ENCODE measurements at places on chromosomes 16 and 17.

GRCh38 chr17:61567045-61567802 lies 23.8 kb downstream of the NACA2 start:
- no peak for DNase-seq

DNA sequence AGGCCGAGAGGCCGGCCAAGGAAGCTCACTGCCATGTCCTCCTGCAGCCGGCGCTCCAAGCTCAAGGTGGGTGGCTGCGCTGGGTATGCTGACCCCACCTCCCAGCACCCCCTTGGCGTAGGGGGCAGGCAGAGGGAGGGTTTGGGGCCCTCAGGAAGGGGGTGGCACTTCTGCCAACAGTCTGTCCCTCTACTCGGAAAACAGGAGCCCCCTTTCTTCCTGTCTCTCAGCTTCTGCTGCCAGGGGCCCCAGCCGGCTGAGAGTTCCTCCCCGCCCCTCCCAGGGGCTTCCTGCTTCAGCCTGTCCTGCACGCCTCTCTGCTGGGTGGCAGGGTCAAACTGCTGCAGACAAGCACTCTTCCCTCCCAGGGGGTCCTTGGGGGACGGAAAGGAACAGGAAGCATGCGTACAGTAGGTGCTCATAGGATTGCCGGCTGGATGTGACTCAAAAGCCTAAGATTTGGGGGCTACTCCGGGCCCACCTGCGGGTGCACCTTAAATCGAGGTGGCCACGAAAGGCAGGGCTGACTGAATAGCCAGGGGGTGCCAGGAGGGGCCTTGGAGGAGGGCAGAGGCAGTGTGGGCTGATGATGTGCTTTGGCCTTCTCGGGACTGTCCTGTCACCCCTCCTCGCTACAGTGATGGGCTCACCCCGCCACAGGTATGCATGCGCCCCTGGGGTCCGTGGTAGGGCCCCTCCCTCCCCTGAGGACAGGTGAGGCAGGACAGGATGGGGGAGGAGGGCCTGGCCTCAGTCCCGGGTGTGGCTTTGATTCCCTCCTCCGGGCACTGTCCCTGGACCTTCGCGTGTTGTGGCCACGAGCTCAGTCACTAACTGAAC lies 4.0 kb downstream of the CBX2 start:
- DNase-seq: no peak

- no peak for DNase-seq
These were observed 29.9 kb downstream of the PEMT start for GRCh38 chr17:17561408-17562145.

DNA sequence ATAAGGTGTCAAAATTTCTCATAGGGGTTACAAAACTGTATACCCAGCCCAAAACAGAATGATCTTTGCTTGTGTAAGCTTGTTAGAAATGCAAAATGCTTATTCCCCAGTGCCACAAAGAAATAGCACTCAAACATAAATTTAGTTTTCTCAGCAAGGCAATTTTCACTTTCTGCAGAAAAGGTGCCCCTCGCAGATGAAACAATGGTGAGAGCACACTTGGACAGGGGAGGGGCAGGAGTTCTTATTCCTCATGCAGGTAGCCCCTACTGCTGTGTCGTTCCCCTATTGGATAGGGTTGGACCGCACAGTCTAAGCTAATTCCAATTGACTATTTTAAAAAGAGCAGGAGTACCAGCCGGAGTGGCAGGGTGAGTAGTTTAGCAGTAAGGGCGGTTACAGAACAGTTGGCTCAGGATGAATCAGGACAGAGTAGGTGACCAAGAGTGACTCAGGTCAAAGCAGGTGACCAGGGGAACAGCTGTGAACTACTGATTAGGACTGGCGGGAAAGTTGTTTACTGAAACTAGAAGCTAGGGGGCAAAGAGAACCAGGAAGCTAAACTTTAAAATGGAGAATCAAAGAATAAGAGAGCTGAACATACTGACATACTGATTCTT lies 5.5 kb upstream of the LDHD start:
- DNase-seq: no peak

GRCh38 chr17:55962951-55963401 lies 190.3 kb upstream of the ANKFN1 start:
- peak; percentile 3 for DNase-seq

GRCh38 chr16:84574191-84574590 lies 43.7 kb downstream of the COTL1 start:
- no peak for DNase-seq

GRCh38 chr17:8724451-8724850 lies 20.2 kb downstream of the CCDC42 start:
- DNase-seq: no peak

GRCh38 chr16:23182679-23183542 lies at the start of gene SCNN1G:
Gene SCNN1G (plus strand): TSS chr16:23182745. CDS start chr16:23186272, 3,527 bp downstream.
- DNase-seq: no peak

DNA sequence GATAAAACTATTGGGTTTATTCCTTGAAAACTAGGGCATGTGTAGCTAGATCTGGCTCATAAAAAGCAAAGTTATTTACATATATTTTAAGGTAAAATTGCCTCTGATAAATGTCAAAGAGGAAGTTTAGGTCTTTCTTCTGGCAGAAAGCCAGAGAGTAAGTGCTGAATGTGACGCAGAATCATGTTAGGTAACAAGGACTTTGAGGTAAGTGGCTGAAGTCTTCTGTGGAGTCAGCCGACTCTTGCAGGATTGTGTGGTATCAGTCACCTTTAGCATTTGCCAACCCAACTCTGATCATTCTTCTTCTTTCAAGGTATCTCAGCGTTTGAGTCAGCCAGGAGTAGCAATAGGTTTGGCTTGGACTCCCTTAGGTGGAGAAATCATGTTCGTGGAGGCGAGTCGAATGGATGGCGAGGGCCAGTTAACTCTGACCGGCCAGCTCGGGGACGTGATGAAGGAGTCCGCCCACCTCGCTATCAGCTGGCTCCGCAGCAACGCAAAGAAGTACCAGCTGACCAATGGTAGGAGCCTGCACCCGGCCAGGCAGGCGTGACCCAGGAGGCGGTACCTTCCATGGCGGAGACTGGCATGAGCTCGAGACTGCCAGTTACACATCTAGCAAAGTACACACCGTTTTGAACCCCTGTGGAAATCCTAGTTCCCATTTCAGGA lies 37.9 kb downstream of the SIAH1 start:
- DNase-seq: no peak

- DNase-seq: no peak
These were observed 14.4 kb upstream of the KCNJ18 start for GRCh38 chr17:21677911-21678310.

- no peak for DNase-seq
These were observed 276.7 kb downstream of the C16orf95 start for GRCh38 chr16:87040169-87041117.

GRCh38 chr16:69108064-69108904 lies 2.8 kb downstream of the HAS3 start:
- no peak for DNase-seq

DNA sequence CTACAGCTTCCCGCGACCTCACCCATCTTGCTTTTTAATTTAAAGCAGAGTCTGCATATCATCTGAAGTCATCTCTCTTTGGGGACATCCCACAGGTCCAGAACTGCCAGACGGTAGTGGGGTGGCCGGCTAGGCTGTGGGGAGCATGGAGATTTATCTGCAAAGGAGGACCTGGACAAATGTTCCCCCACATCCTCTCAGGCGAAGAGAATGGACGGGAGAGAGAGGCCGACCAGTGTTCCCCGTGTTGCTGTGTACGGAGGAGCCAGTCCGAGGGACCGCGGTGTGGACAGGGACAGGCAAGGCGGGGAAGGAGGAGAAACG lies 665 bp upstream of the MT1M start:
- no peak for DNase-seq

GRCh38 chr17:50843150-50843905 lies 7.9 kb downstream of the WFIKKN2 start:
- no peak for DNase-seq

DNA sequence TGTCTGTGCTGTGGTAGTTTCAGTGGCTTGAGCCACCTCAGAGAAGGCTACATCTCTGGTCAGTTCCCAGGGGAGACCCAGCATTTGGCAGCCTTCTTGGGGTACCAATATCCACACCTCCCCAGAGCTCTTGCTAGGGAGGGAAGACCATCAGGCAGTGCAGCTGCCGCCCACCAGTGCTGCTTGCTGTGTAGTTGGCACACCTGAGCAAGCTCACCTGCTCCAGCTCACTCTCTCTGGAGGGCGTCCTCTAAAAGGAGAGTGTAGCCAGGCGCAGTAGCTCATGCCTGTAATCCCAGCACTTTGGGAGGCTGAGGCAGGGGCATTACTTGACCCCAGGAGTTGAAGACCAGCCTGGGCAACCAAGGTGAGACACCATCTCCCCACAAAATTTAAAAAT lies 29.8 kb downstream of the CDIP1 start:
- no peak for DNase-seq

- no peak for DNase-seq
These were observed at the start of gene KATNB1 for GRCh38 chr16:57735755-57736418. Gene KATNB1 (plus strand): TSS chr16:57735770. CDS start chr16:57737244, 1,474 bp downstream.

- DNase-seq: no peak
These were observed 3.4 kb upstream of the KRT38 start for GRCh38 chr17:41444186-41444585.

GRCh38 chr17:43823350-43824084 lies 9.4 kb downstream of the MPP3 start:
- no peak for DNase-seq

GRCh38 chr16:10738231-10739077 lies 5.2 kb upstream of the NUBP1 start:
- DNase-seq: no peak

- no peak for DNase-seq
These were observed 581 bp upstream of the TMEM208 start for GRCh38 chr16:67226295-67226803.

GRCh38 chr16:67430977-67431774 lies at the start of gene HSD11B2:
Gene HSD11B2 (plus strand): TSS chr16:67431121. CDS start chr16:67431249, 128 bp downstream.
- DNase-seq: no peak

- no peak for DNase-seq
These were observed 15.0 kb downstream of the ITGB4 start for GRCh38 chr17:75736173-75736835.

GRCh38 chr17:40993084-40993483 lies 880 bp downstream of the KRTAP3-3 start:
- no peak for DNase-seq

DNA sequence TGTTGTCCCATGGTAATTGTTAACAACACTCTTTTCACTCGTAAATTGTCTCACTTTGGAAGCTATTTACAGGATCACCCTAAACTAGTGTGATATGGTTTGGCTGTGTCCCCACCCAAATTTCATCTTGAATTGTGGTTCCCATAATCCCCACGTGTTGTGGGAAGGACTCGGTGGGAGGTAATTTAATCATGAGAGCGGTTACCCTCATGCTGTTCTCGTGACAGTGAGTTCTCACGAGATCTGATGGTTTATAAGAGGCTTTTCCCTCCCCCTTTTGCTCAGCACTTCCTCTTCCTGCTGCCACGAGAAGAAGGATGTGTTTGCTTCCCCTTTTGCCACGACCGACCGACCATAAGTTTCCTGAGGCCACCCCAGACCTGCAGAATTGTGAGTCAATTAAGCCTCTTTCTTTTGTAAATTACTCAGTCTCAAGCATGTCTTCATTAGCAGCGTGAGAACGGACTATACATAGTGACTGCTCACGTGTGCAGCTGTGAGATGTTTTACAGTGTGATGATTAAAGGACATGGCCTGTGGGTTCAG lies 34.4 kb downstream of the DNAH3 start:
- no peak for DNase-seq

- DNase-seq: no peak
These were observed 6.0 kb upstream of the IGFBP4 start for GRCh38 chr17:40437095-40437732.

GRCh38 chr16:24174957-24175356 lies 81.2 kb upstream of the CACNG3 start:
- DNase-seq: no peak

- DNase-seq: no peak
These were observed 392.1 kb upstream of the SALL1 start for GRCh38 chr16:51542981-51543815.

DNA sequence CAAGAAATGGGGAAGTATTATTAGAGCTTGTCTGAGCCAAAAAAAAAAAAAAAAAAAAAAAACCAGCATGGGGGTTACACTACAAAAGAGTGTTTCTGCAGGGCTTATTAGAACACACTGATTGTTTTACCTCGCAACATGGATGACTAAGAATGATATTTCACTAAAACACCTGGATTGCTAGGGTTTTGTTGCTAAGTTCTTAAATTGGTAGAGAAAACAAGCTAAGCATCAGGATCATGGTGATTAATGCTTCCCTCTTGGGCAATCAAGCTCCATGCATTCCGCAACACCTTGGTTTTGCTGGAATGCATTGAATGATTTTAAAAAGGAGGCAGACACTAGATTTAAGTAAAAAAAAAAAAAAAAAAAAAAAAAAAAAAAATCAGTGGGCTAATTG lies 931.4 kb upstream of the CDH8 start:
- DNase-seq: no peak

DNA sequence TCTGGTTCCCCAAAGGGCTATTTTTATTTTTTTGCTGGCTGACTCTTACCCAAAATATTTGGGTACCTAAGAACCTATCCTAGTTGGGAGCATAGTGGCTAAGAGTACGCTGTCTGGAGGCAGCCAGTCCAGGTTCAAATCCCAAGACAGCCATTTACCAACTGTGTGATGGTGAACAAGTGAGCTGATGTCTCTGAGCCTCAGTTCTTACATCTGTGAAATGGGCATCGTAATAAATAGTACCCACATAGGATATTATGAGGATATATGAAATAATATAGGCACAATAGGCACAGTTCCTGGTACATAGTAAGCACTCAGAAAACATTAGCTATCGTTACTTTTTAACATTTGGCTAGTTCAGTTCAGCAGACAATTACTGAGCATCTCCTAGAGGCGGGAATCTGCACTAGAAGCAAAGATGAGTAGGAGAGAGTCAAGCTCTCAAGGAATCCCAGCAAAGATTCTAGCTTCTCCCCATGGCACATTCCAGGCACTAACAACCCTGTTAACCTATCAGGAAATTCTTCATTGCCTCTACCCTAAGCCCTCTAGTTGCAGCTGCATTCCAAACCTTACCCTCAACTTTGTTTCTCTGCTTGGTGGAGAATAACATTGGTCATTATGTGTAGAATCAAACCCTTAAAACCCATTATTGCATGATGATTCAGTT lies 31.6 kb downstream of the GPR139 start:
- no peak for DNase-seq

- DNase-seq: no peak
These were observed 135.8 kb downstream of the SKAP1 start for GRCh38 chr17:48294020-48294805.

- DNase-seq: no peak
These were observed 12.5 kb upstream of the MAF start for GRCh38 chr16:79613009-79613408.

GRCh38 chr16:29996766-29997250 lies 767 bp downstream of the INO80E start:
- DNase-seq: no peak

DNA sequence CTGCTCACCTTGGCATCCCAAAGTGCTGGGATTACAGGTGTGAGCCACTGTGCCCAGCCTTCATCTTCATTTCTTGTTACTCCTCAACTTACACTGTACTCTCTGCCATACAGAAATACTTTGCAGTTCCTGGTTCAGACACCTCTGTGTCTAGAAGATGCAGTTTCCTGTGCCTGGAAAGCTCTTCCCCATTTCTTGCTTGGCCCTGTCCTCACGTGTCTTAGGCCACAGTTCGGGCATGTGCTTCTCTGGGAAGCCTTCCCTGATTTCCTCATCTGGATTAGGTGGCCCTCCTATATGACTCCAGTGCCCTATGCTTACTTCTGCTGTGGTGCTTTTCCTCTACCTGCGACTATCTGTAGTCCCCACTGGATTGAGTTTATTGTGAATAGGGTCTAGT lies 26.5 kb upstream of the CDR2 start:
- DNase-seq: no peak

- DNase-seq: no peak
These were observed 2.7 kb downstream of the LYRM1 start for GRCh38 chr16:20903116-20903898.

- no peak for DNase-seq
These were observed 33.2 kb downstream of the GPRC5B start for GRCh38 chr16:19851476-19851875.

- no peak for DNase-seq
These were observed 17.5 kb upstream of the KLHL11 start for GRCh38 chr17:41882756-41883155.
